ENCODE measurements at places on chromosomes 16 and 17.

GRCh38 chr17:21419299-21420239 lies 43.4 kb downstream of the KCNJ12 start:
- H3K36me3 ChIP-seq, result no peaks in the 10 kb centered on the region
- H3K4me1 ChIP-seq, result peaks cover 8% of the 10 kb centered on the region
- peaks cover 1% of the 10 kb centered on the region for H3K27me3 ChIP-seq
- H3K27ac ChIP-seq, result peak overlapping the region; percentile 29

DNA sequence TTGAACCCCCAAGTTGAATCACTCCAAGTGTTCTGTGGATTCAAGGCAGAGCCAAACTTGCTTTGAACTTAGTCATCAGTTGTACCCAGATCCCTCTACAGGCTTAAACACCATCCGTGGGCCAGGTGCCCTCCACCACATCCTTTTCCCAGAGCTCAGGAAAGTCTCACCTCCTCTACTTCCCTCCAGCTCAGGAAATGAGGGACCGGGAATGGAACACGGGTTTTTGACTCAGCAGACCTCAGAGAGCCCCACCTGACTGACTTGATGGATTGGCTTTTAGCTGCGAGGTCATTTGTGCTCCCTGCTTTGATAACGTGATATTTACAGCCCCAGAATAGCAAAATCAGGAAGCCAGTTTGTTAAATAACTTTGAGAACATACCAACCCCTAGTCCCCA lies 20.1 kb downstream of the GID4 start:
- no peak for ATAC-seq
- no peaks in the 10 kb centered on the region for H3K4me1 ChIP-seq
- H3K4me3 ChIP-seq, result no peak overlapping the region
- no peaks in the 10 kb centered on the region for H3K27me3 ChIP-seq

DNA sequence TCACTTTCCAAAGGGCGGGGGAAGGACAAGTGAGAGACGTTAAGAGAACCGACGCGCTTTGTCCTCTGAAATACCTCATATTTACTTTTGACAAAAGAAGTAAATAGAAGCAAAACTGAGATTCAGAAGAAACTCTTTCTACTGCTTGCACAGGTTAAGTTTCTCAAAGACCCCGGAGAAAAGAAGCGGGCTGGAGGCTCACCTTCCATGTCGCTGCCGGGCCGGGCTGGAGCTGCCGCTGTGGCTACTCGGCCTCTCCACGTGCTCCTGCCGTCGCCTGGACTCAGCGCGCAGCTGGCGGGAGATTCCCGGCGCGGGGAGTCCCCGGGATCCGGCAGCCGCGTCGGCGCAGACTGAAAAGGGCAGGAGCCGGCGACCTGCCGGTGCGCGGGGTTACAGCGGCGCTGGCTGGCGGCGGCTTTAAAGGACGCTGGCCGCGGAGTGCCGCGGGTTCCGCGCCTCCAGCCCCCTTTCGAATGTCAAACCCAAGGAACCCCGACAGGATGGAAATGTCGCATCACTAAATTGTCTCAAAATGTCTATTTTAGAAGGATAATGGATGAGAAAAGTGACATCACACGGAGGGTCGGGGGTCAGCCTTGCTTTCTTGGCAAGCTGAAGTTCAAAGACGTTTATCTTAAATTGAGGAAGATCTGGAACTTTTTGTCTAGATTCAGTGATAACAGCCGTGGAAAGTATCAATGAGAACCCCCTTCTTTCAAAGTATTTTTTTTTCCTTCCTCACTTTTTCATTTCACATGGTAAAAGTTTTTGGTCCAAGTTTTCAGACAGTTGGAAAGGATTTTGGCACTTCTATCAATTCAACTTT lies at the start of gene IKZF3:
IKZF3 (minus strand) TSS at position 395 of the 829 bp plus-strand sequence; CDS start at position 209, 186 bp downstream.
- no peaks in the 10 kb centered on the region for H3K27me3 ChIP-seq
- peak within 1 kb of the TSS; percentile 91 for H3K4me3 ChIP-seq
- peak; percentile 65 for ATAC-seq
- peaks cover 29% of the 10 kb centered on the region for H3K36me3 ChIP-seq
- H3K4me1 ChIP-seq, result peaks cover 41% of the 10 kb centered on the region

- no peak overlapping the region for H3K4me3 ChIP-seq
- H3K27ac ChIP-seq, result no peak overlapping the region
- ATAC-seq, result no peak
Measured at GRCh38 chr17:39601758-39602532, 5.8 kb downstream of the NEUROD2 start.

All from activated T-helper 17 cell treated with anti-CD3 and anti-CD28 coated beads, Interleukin-2, amount 50 U/mL, for 72 hours (primary cell).